Psoas muscle (tissue), 8 donors: ENCODE measurements at places on chromosomes 3 and 15. TPM values are rescaled to one million over a fixed set of nuclear protein-coding genes. Genes with fewer than 3 reads are reported as not detected.

DNA sequence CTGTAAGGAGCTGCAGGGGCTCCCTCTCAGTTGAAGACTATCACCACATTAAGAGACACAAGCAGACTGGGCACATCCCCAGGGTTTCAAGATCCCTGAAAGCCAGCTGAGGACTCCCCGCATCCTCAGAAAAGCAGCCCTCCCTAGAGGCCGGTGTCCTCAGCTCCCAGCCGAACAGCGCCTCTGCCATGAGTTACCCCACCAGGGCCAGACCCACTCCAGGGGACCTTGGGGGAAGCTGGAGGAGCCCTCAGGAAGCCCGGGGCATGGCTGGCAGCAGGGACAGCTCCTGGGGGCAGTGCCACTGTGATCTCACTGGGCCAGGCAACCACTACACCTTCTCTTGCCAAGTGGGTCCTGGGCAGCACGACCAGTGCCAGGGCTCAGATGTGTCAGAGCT, 8.1 kb downstream of the KLF15 start:
- peak; percentile 50 for DNase-seq

Gene BFSP2
- not detected for total RNA-seq

- no peak for DNase-seq
Observed at GRCh38 chr3:142530296-142530695, 48.2 kb downstream of the ATR start.

GRCh38 chr15:76105911-76106310, 46.1 kb downstream of the TMEM266 start:
- no peak for DNase-seq

Gene MYRIP
- total RNA-seq, result 1.3 TPM

GRCh38 chr3:120130656-120131055, 36.4 kb upstream of the GSK3B start:
- DNase-seq, result no peak

DNA sequence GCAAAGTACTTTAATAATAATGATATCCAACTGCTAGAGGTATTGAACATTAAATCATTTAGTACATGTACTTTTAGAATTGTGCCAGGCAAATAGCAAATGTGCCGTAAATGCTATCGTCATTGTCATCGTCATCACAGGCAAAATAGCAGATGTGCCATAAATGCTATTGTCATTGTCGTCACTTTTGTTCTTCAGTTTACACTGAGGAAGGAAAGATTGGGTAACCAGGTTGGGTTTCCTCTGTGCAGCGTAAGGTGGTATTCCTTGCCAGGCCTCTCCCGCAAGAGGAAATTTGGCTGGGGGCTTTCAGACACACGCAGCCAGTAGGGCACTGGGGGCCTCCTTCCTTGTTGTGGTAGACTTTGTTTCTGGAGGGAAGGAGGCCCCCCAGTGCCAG, 26.4 kb downstream of the ABHD17C start:
- DNase-seq, result no peak

GRCh38 chr15:70504299-70504951, 258.9 kb downstream of the UACA start:
- DNase-seq, result peak; percentile 71

Gene CHCHD6
- total RNA-seq, result 2.9 TPM

Gene SLC22A13
- 0.62 TPM for total RNA-seq

Gene RYR3
- 159 TPM for total RNA-seq

DNA sequence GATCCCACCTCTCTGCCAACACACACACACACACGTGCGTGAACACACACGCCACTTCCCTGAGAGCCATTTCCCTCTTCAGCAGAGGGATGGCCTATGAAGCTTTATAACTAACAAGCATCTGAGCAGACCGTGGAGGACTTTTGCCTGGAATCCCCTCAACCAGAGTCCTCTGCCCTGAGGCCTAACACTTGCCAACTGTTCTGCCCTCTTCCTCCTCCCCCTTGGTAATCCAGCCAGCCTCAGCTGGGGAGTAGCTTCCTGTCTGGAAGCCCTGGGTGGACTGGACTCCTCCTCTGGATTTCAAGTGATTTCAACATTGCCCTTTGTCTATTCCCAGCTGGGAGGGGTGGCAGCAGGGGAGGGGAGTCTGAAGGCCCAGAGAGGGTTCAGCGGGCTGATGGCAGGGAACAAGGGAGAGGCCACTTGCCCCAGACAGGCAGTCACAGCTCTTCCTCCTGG, 68.4 kb upstream of the HACD2 start:
- peak; percentile 78 for DNase-seq

Gene HTR3E
- total RNA-seq, result not detected

GRCh38 chr3:182465301-182466185, 327.8 kb upstream of the ATP11B start:
- DNase-seq, result no peak

Gene MKRN2OS
- not detected for total RNA-seq

Gene IRAK2
- total RNA-seq, result 8.9 TPM
